Right kidney (tissue), 9 donors: ENCODE measurements at places on chromosomes 13 and 19.

GRCh38 chr13:101415358-101416174 lies 742 bp downstream of the NALCN start:
- peak; percentile 42 for DNase-seq

- no peak for DNase-seq
Observed at GRCh38 chr13:59743195-59743594, 420.5 kb downstream of the DIAPH3 start.

DNA sequence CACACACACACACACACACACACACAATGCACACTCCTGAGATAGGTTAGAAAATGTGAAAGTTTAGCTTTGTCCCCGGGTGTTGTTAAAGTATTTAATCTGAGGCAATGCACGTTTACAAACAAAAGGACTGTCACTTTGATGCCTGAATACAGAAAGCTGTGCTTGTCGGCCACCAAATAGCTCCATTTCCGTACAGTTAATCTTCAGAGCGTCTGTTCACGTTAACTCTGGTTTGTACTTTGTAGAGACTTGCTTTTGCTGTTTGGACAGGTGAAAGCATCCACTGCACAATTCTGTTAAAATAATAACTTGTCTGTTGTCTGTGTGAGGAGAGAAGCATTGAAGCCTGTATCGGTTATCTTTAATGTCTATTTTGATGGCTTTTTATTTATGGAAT lies 267.8 kb downstream of the FGF9 start:
- no peak for DNase-seq

GRCh38 chr13:99386495-99386894 lies 79.3 kb upstream of the GPR183 start:
- no peak for DNase-seq

DNA sequence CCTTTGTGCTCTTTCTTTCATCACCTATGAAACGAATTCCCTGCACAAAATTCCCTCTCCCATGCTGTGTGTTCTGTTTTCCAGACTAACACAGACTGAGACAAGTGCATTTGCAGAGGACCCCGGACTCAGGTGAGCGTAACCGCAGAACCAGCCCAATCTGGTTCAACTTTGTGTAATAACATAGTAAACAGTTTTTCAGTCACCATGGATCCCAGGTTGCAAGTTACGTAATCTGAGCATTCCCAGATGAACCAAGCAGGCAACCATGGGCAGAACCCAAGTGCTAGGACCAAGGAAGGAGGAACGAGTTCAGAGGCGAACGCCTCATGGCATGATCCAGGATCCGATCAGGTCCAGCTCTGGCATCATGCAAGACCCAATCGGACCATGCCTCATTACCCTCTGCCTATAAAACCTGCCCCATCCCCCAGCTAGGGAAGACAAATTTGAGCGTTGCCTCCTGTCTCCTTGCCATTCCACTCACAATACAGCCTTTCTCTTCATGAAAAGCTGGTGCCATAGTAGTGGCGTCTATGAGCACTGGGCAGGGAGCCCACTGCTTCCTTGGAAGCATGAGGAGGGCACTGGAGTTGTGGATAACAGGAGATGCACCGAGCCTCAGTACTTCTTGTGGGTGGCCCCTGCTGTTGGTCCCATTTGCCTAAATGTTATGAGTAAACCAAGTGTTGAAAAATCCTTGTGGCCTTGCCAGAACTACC lies 107.6 kb downstream of the ABCC4 start:
- no peak for DNase-seq

DNA sequence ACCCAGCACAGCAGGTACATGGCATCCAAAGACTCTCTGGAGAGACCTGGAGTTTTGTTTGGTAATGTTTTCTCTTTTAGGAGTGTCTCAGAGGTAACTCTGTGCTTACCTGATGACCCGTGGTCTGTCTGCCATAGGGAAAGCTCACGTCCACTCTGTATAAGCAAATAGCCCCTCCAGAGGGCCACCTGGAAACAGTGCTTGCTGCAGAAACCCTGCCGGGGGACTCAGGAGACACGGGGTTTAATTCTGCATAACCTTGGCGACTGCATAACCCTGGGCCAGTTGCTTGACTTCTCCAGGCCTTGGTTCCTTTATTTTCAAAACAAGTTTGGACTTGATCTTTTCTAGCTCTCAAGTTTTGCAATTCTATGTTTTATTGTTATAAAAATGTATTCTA lies 187.2 kb upstream of the SOX1 start:
- DNase-seq, result no peak

DNA sequence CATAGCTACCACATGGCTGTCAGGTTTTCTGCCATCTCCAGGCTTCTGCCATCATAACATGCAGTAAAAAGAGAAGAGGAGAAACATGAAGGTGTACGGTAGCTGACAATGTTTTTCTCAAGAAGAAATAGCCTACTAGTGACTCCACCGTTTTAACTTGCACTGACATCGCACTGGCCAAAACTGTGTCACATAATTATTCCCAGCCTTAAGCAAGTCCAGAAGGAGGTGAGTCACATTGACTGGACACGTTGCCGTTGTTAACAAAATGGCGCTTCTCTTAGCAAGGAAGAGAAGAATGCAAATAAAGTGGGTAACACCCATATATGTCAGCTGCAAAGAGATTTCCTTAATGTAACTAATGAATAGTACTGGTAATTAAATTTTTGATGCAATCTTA lies 810.4 kb upstream of the SLC10A2 start:
- no peak for DNase-seq

GRCh38 chr13:112606109-112607001 lies 18.4 kb upstream of the TUBGCP3 start:
- peak; percentile 88 for DNase-seq

DNA sequence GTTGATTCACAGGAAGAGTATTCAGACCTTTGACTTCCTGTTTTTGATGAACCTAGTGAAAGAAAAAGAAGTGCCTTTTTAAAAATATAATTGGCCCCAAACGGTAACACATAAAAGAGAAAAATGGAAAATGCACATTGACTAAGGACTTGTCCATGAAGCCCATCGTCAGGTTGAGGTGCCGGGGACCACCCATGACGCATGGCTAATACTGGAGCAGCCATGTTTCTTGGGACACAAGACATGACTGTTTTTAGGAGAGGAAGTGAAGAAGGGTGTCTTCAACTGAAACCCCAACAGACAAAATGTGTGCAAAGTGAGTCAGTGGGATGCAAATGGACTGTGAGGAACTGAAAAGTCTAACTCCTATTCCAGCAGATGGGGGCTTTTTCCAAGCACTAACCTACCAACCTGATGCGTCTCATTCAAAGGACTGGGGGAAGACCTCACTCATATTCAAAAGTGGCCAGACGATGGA lies 459.4 kb downstream of the FOXO1 start:
- no peak for DNase-seq

GRCh38 chr19:4115050-4115817 lies 8.7 kb downstream of the MAP2K2 start:
- DNase-seq, result no peak

DNA sequence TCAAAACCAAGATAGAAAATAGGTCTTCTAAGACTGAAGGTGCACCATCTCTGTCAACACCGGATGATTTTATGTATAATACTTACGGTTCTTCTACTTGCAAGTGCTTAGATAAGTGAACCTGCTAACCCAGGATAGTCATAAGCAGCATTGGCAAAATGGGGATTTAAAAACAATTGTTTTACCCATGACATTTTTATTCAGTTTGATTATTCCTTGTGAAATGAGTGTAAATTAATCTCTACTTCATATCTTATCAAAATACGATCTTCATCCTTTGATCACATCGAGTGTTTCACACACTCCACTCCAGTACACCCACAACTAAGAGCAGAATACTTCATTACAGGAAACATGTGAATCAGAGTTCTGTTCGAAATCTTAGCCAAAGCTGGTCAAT lies 23.0 kb upstream of the MTRF1 start:
- no peak for DNase-seq

DNA sequence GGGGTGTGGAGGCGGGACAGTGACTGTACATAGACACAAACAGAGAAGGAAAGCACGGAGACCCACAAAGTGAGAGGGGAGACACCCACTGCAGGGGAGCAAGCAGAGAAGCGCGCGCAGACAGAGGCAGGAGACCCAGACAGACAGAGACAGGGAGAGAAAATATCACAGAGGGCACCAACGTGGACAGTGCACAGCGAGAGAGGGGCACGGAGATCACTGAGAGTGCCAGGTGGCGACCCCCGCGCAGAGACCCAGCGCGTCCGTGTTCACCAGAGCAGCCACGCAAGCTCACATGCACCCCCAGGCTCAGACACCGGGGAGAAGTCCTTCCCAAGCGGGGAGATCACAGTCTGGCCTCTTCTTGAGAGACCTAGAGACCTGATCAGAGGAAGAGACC lies 1.4 kb upstream of the CACNG7 start:
- DNase-seq, result no peak

- DNase-seq, result no peak
Observed at GRCh38 chr19:1063909-1064660, 2.9 kb upstream of the ARHGAP45 start.

DNA sequence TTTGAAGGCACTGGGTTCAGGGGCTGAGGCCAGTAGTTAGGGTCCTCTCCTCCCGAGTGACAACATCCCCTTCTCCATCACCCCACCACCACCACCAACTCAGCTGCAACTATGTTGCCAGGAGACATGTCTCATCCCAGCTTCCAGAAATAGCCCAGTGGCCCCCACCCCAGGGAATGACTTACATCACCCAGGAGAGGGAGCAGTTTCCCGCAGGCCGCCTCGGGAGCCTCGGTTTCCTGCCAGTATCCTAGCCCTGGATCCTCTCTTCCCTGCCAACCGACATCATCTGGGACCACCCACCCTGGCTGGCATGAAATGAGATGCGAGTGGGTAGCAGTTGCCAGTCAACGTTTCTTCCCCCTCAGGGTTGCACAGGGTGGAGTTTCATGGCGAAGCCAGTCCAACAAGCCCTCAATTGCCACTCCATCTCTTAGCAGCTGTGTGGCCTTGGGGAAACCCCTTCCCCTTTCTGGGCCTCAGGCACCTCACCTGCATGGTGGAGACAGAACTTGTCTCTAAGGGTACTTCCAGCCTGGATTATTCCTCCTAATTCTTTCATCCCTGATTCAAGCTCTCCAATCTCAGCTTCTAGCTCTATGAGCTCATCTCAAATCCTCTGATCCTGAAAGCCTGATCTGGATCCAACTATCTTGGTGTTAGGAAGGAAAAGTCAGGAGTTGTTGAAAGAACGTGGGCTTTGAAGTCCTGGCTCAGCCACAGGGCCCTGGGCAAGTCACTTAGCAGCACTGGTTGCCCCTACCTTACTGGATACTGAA lies 3.9 kb upstream of the GSK3A start:
- DNase-seq, result peak; percentile 44

DNA sequence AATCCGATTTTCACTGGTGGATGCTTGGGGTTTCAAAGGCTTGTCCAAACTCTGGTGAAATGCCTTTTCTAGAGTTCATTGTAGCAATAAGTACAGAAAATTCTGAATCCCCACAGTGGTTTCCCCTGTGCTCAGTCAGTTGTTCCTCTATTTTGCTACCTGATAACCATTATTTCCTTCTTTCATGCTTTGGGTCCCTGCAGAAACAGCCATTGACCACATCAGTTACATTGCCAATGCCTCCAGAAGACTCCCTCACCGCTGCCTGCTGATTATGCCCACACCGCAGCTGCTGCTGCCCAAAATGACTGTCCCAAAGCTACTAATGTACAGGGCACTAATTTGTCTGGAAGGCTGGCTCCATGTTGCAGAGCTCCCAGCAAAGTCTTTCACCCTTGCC lies 517.3 kb downstream of the KLF12 start:
- DNase-seq, result no peak

GRCh38 chr19:10086591-10087192 lies 575 bp downstream of the SHFL start:
- peak; percentile 55 for DNase-seq

DNA sequence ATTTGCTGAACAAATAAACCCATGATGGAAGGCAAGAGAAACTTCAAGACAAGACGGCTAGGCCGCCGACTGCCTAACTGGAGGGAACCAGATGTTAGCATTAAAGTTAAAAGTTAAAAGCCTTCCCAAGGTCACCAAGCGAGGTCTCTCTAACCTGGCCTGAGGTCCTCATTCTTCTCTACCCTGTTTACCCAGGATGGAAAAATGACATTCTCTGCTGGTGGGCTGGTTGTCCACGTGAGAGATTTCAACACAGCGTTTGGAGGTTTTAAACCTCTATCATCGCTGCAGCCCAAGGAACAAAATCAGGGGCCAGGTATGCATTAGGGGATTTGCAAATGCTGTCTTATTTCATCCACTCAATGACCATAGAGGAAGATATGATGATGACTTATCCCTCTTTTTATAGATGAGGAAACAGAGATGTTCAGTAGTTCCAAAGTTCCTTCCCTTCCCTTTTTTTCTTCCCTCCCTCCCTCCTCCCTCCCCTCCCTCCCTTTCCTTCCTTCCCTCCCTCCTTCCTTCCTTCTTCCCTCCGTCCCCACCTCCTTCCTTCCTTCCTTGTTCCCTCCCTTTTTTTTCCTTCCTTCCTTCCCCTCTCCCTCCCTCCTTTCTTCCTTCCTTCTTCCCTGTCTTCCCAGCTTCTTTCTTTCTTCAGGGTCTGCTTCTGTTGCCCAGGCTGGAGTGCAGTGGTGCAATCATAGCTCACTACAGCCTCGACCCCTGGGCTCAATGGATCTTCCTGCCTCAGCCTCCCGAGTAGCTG lies 79.7 kb downstream of the INSR start:
- no peak for DNase-seq

DNA sequence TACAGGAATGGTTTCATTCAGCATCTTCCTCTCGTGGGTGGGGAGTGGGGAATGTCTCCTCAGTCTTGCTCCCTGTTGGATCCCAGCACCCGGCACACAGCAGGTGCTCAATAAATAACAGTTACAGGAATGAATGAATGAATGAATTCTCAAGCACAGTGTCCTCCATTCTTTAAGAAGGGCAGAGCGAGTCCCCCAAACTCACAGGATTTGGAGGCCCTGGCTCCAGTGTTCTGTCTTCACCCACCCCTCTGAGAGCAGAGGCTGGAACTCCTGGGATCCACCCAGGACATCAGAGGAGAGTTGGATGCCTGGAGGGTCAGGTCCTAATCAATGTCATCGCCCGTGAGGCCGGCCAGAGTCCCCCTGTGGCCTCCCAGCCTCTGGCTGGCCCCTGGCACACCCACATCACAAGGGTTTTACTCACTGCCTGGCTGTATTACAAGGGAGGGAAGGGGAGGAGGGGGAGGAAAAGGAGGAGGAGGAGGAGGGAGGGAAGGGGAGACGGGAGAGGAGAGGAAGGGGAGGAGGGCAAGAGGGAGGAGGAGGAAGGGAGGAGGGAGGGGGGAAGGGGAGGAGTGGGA lies 8.7 kb upstream of the CREB3L3 start:
- no peak for DNase-seq

DNA sequence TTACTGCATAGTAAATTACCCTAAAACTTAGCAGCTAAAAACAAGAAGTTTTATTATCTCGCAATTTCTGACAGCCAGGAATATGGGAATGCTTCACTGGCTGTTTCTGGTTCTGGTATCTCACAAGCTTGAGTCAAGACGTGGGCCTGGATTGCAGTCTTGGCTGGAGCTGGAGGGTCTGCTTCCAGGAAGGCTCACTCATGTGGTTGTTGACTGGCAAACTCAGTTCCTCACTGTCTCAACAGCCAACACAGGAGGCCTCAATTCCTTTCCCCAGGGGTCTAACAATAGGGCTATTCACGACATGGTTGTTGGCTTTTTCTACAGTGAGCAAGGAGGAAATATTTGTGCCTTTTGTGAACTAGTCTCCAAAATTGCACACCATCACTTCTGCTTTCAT lies 146.3 kb downstream of the GPC5 start:
- no peak for DNase-seq
